Bronchus fibroblast of lung (primary cell): ENCODE measurements at places on chromosomes 1 and 21. TPM values are rescaled to one million over a fixed set of nuclear protein-coding genes. Genes with fewer than 3 reads are reported as not detected.

The C1orf167 gene
- 0.45 TPM in 1 of 2 replicates, not detected in the other for total RNA-seq

The ETV3L gene
- total RNA-seq, result not detected in 2 replicates

The XCL2 gene
- total RNA-seq, result not detected in 2 replicates

The LORICRIN gene
- total RNA-seq, result not detected in 2 replicates

The NBPF19 gene
- total RNA-seq, result 1.3 and 1.5 TPM in 2 replicates

The OR2T35 gene
- not detected in 2 replicates for total RNA-seq

The DCDC2B gene
- not detected in 2 replicates for total RNA-seq

The LRRN2 gene
- not detected in 2 replicates for total RNA-seq

The IFT25 gene
- total RNA-seq, result 33.6 and 34.8 TPM in 2 replicates

The HRNR gene
- not detected in 2 replicates for total RNA-seq

The KIF26B gene
- 0.59 and 1.0 TPM in 2 replicates for total RNA-seq

The ZBTB48 gene
- total RNA-seq, result 12.9 and 14.0 TPM in 2 replicates

The ROR1 gene
- total RNA-seq, result 9.5 and 12.1 TPM in 2 replicates
